Cortex of kidney (tissue), 1 donor: ENCODE measurements at places on chromosomes 6 and 20.

DNA sequence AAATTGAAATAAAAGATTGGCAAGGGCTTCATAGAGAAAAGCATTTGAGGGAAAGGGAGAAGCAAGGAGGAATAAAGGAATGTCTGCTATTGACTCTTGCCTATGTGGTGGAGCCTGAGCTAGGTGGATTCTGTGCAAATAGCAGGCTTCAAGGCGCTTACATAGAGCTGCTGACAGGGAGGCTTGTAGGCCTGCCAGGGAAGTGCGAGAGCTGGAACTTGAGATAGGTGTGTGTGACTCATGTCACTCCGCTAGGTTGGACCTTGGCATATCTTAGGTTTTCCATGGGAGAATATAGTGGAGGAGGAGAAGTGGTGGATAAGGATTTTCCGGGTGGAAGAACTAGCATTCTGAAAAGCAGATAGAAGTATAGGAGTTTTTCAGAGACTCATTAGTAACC lies 14.0 kb downstream of the SNRNP48 start:
- no peak for DNase-seq

DNA sequence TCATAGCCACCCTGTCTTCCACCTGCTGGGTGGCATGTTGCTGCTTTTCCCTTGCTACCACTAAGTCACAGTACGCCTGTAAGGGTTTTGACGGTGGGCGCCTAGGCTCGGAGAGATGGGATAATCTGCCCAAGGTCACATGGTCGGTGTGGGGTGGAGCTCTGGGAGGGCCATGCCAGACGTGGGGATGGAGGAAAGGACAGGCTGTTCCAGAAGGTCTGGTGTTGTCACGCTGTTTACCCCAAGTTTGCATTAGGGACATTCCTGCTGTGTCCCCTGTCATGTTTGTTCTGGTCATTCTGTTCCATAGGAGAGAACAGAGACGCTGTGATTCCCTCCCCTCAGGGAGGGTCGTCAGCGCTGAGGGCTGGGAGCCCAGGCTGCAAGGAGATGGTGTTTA lies 16.1 kb downstream of the IP6K3 start:
- DNase-seq = no peak

DNA sequence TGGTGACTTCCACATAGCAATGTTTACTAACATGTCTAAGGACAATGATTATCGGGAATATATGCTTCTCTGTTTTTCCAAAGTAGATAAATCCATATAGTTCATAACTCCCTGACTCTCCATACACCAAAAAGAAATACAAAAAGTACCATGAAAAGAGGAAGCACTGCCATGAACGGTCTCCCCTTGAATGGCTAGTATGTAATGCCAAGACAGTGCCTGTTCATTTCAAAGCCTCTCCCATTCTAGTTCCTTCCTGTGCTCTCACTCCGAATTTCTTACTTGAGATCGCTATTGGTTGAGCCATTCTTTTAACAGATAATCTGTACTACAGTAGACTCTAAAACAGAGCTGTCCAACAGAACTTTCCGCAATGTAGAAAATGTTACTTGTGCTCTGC lies 54.8 kb upstream of the EDN1 start:
- no peak for DNase-seq

- DNase-seq = no peak
Measured at GRCh38 chr6:14880677-14881076, 365.2 kb upstream of the JARID2 start.

DNA sequence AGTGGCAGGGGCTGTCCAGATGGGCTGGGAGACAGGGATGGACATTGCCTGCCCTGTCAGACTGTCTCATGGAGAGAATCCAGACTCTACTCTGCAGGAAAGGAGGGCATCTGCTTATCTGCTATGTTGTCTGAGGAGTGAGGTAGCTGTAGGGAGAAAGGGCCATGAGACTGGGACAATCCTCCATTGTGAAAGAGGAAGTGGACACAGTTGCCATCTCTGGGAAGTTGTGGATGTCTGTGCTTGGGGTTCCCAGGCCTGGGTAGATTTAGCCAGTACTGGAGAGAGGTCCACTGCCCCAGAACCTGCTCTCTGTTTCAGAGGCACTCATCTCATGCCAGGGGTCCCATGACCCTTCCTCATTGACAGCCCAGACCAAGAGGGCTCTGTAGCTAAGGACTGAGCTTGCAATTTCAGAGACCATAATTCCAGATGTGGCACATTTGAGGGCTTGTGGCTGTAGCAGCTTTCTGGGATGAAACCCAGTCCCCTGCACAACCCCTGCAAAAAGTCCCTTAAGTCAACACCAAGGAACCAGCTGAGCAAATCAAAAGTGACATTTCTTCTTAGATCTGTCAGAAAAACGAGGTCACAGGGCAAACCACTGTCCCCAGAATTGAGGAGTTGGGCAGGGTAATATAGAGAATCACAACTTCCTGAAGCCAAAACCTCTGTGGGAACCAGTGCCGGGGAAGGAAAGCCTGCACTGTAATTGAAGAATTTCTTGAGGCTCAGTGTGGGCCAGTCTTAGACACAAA lies 4.1 kb upstream of the SIRPG start:
- DNase-seq = no peak
